ENCODE measurements at places on chromosomes 12 and 14.

DNA sequence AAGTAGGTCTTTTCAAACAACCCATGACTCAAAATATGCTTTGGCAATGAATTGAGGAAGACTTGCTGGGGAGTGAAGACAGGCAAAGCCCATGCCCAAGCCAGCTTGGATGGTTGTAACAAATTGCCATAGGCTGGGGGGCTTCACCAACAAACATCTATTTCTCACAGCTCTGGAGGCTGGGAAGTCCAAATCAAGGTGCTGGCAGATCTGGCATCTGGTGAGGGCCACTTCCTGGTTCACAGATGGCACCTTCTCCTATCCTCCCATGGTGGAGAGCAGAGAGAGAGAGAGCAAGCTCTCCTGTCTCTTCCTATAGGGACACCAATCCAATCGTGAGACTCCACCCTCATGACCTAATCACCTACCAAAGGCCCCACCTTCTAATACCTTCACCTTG is 11.3 kb downstream of the DNAH10 start:
- no peak for DNase-seq

GRCh38 chr14:74427651-74428050 is 1.6 kb upstream of the SYNDIG1L start:
- DNase-seq: no peak

- DNase-seq: no peak
Observed at GRCh38 chr12:82635263-82635662, 51.4 kb upstream of the TMTC2 start.

GRCh38 chr14:100903134-100903468 is 421 bp downstream of the RTL1 start:
- DNase-seq: no peak

- DNase-seq: no peak
Observed at GRCh38 chr14:48970943-48971342, 615.2 kb downstream of the RPS29 start.

GRCh38 chr12:69896653-69897381 is 71.8 kb downstream of the MYRFL start:
- DNase-seq: no peak

DNA sequence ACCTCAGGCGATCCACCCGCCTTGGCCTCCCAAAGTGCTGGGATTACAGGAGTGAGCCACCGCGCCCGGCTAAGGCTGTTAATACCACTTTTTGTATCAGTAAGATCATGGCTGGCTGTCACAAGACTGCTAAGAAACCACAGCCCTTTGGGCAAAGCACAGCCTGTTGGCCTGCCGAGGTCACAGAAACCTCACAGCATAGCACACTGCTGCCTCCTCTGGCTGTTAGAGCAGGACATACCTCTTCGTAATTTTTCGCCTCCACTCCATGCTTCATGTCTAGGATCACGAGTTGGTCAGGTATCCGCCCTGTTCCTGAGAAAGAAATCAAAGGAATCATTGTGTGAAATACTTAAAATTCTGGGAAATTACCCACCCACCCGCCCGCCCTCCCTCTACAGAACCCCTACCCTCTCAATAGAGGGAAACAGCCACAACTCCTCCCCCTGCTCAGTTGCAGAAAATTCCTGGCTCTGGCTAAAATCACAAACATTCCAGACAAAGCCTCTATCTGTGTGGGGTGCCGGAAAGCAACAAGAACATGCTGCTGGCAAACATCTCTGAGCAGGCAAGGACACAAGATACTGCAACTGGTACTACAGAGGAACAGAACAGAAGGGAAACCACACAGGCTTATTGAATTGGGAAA is 20.7 kb upstream of the NEK9 start:
- no peak for DNase-seq

DNA sequence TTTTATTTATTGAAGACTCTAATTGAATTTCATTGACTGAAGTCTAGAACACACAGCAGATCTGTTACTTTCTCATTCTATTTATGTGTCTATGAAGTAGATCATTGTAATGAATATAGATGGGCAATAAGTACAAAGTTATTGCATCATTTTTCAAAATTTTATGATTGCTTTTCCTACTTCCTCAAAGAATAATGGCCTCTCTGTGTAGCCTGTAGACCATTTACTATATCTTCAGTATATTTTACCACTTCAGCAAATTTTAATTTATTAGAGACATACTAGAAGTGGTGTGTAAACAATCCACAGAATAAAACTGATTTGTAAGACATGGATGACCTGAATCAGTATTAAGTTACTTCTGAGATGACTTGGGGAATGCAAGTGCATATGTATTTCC is 291.7 kb upstream of the FAR2 start:
- no peak for DNase-seq

- DNase-seq: peak; percentile 79
Observed at GRCh38 chr12:124921200-124922031, 7.0 kb upstream of the UBC start.

Measured in stimulated activated CD4-positive, alpha-beta T cell treated with anti-CD3 and anti-CD28 coated beads, Interleukin-4, amount 100 ng/mL, for 48 hours (primary cell).